ENCODE measurements at places on chromosomes 16 and 17. TPM values are rescaled to one million over a fixed set of nuclear protein-coding genes. Genes with fewer than 3 reads are reported as not detected.

GRCh38 chr16:87926246-87927194 is 9.8 kb downstream of the CA5A start:
- DNase-seq = no peak

GRCh38 chr16:8669481-8669880 is 4.9 kb upstream of the ABAT start:
- DNase-seq = no peak

DNA sequence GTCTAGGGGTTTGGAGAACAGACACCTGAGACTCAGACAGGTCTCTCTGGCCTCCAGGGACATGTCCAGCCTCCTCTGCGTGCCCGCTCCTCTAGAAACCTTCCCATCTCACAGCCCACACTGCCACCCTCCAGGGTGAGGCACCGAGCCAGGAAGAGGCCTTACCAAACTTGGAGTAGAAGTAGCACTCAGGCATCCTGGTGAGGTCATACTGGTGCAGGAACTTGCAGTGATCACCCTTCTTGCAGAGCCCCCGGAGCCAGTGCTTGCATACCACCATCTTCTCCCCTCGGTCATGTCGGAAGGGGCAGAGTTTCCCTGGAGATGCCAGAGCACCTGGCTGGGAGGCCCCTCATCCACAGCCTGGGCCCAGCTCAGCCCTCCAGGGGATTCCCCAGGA is 4.2 kb downstream of the CPSF4L start:
- DNase-seq = no peak

DNA sequence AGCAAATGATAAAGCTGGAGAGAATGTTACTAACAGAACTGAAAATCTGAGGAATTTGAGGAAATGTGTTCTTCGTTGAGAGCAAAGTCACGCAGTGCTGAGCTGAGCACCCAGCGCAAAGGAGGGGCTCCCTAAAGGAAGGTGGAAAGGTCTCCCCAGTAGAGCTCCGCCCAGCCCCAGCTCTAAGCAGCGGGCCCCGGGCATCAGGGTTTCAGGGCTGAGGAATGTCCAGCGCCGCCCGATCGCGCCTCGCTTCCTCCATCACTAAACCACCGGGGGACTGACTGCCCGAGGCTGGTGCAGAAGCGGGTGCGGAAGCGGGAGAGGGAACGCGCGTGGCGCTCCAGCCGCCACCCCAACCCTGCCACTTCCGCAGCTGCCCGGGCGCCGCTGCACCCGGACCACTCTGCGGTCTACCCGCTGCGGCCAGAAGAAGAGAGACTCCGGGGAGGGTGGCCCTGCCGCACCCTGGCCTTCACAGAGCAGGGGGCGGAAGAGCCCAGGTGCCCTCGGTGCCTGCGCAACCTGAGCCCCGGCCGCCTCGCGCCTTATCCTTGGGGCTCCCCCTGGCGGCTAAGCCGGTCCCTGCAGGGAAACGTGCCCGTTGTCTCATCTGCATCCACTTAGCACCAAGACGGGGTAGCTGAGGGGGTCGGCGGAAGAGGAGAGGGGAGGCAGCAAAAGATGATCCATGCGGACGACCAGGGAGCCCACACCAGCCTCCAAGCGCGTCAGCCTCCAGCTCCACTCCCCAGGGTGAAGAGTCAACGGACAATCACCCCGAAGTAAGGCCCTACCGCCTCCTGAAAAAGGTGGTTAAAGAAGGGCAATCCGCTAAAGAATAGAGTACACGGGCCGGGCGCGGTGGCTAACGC is 12.4 kb upstream of the GUCY2D start:
- DNase-seq = peak; percentile 49

DNA sequence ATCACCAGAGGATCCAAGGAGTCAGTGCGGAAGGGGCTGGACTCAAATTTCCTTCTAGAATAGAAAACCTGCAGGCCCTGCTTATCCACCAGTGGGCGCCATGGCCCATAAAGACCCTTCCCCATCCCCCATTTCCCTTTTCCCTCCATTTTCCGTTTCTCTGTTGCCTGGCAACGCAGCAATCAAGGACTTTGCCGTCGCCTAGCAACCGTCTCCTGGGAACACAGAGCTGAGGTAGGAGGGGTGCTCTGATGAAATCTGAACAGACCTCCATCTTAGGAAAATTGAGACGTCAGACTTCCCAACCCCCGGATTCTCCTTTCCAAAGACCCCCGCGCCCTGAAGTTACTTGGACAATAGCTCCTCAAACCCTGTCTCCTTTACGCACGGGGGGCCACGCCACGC is 5.7 kb downstream of the DLG4 start:
- DNase-seq = no peak

- DNase-seq = no peak
Observed at GRCh38 chr16:28324235-28324886, 32.0 kb downstream of the SBK1 start.

DNA sequence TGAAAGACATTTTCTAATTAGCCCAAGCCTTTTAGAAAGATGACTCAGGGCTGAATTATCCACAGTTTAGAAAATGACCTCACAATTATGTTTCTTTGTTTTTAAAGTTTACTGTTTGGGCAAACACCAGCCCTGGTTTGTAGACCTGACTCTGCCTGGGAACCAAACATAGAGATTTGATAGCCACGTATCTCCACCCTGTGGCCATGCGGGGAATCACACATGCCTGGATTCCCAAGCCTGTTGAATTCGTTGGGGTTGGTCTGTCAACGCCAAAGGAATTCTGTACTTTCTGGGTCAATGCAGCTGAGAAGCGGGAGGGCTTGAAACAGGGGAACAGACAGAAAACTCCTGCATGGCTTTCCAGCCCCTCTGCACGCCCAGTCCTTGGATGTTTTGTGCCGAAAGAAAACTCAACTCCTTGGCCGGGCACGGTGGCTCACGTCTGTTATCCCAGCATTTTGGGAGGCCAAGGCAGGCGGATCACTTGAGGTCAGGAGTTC is 26.9 kb downstream of the CD300A start:
- peak; percentile 28 for DNase-seq

GRCh38 chr16:27425961-27426360 is 24.0 kb downstream of the IL21R start:
- no peak for DNase-seq

GRCh38 chr16:67944690-67945391 is 921 bp upstream of the LCAT start:
- DNase-seq = no peak

PPP1R27 gene
- 0.49 TPM for total RNA-seq

ACAP1 gene
- 257 TPM for total RNA-seq

ZFHX3 gene
- total RNA-seq = 8.6 TPM

TBC1D3H gene
- not detected for total RNA-seq
